ENCODE measurements at places on chromosomes 1 and 21.

DNA sequence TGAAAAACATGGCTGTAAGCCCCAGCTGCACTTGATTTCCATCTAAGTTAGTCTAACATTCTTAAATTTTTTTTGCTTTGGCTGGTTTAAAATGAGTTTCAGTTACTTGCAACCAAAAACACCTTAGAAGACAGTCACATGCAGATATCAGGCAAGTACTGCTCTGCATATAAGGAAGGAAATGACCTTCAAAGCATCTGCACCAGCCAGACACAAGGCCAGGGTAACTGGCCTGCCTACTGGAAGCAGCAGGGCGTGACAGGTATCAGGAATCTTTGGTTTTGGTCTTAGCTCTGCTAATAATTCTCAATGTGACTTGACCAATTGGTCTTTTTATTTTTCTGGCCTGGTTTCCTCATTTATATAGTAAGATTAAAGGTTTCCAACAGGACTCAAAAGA lies 33.5 kb downstream of the SCYL3 start:
- no peak for DNase-seq

- no peak for DNase-seq
Measured at GRCh38 chr21:35095859-35096291, 46.8 kb upstream of the RUNX1 start.

DNA sequence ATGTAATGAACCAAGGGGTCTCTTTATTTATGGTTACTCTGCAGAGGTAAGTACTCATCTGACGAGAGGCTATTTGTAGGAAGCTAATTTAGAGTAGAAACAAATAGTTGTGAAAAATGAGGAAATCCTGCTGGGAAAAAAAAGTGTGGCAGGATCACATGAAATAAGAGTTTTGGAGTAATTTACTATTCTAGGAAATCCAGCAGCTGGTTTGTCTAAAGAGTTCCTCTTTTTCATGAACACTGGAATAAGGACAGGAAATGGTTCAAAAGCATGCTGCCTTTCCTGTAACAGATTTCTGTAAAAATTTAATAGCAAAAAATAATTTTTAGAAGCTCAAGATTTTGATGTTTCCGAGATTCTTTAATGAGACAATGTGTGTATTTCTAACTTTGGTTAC lies 177.3 kb downstream of the CHRM3 start:
- DNase-seq = no peak

- DNase-seq = no peak
Measured at GRCh38 chr1:43352881-43353280, 5.9 kb upstream of the CDC20 start.

GRCh38 chr1:180227861-180228647 lies 2.0 kb upstream of the LHX4 start:
- peak; percentile 40 for DNase-seq

GRCh38 chr1:101344745-101345144 lies 107.9 kb downstream of the S1PR1 start:
- no peak for DNase-seq

DNA sequence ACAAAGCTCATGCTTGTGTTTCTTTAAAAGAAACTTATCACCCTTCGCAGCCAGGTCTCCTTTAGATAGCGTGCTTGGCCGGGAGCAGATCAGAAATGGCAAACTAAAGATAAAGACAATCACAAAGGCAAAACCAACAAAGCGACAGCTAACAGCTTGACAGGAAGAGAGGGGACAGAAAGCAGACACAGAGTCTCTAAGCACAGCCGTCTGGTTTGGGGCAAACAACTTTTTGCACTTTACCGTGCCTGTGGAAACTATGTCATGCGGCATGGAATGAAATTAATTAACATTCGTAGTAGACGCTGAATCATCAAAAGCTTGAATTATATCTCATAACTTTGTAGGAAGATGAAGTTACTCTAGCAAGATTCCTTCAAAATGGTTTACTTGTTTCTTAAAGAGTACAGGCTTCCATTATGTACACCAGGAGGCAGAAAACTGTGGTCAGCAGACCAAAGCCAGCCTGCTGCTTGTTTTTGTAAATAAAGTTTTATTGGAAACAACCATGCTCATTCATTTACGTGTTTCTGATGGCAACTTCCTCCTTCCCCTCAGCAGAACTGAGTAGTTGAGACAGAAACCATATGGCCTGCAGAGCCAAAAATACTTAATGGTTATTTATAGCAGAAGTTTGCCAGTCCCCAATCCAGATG lies 183.2 kb downstream of the KIF26B start:
- DNase-seq = no peak

DNA sequence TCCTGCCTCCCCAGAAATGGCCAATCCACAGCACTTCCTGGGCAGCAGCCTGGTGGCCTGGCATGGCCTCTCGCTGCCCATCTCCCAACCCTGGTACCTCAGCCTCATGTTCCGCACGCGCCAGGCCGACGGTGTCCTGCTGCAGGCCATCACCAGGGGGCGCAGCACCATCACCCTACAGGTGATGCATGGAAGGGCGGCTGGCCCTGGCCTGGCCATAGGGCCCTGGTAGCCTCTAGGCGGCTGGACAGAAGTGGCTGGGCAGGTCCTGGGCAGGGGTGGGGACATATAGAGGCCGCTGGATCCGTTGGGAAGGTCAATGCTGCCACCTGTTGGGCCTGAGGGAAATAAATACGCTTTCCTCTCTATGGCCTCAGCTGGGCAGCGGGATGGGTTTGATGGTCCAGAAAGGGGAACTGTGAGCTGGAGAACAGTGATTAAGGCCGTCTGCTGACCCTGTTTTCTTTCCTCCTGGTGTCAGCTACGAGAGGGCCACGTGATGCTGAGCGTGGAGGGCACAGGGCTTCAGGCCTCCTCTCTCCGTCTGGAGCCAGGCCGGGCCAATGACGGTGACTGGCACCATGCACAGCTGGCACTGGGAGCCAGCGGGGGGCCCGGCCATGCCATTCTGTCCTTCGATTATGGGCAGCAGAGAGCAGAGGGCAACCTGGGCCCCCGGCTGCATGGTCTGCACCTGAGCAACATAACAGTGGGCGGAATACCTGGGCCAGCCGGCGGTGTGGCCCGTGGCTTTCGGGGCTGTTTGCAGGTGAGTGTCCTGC lies 14.4 kb downstream of the CELSR2 start:
- DNase-seq = peak; percentile 94

DNA sequence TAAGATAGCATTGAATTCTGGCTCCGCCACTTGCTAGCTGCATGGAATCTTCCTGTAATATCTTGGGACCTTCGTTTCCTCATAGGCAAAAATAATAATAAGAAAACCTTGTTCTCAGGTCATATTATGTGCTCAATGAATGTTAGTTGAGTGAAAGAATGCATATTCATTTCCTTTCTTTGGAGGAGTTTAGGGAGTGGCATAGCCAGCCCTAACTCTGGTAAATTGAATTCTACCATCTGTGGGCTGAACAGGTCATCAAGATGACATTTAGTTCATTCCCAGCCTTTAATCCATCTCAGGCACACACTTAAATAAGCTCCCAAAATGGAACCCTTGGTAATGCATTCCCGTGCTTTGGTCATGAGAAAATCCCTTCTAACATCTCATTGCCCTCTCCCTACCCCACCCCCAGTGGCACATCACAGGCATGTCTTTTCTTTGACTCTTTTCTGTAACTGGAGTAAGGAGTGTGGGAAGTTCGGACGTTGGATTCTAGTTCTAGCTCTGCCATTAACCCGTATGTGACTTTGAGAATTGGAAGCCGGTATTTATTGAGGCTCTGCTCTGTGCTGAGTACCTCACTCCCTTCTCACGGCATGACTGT lies 13.2 kb upstream of the MYOG start:
- no peak for DNase-seq

GRCh38 chr1:17539477-17540254 lies at the start of gene ARHGEF10L:
ARHGEF10L (plus strand) TSS chr1:17539698; CDS start chr1:17580596, 40,898 bp downstream.
- DNase-seq = no peak

DNA sequence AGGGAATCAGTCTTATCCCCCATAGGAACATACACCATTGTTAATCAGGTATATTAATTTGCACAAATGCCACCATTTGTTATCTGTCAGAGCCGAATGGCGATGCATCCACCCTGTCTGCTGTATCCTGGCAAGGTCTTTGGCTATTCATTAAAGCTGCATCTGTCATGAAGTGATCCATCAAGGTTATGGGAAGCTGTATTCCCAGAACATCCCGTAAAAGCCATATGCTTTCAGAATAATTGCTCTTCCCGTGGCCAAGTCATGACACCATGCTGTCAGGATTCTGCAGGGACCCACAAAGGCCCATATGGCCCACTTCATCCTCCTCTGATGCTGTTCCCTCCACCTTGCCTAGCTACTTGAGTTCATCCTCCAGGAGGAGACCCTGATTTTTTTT lies 103.9 kb downstream of the RAVER2 start:
- DNase-seq = no peak

- no peak for DNase-seq
Measured at GRCh38 chr1:220890602-220891001, 11.4 kb downstream of the HLX start.

- DNase-seq = no peak
Measured at GRCh38 chr1:171935664-171936063, 94.4 kb downstream of the DNM3 start.

DNA sequence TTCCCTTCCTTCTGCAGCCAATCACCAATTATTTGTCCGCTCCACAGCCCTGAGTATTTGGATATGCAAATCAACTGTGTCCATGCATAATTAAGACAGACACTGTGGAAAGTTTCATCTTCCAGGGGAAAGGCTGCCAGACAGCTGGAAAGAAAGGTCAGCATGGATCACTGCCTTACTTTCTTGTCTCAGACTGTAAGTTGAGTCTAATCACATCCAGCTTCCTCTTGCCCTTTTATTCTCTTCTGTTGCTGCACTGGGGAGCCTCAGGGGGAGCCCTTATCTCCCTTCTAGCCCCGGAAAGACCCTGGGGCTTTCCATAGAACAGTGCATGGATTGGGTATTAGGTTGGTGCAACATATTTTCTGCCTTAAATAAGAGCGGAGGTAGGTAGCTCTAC lies 182.9 kb downstream of the OMA1 start:
- no peak for DNase-seq

- no peak for DNase-seq
Measured at GRCh38 chr21:42474043-42474831, 21.8 kb downstream of the RSPH1 start.

DNA sequence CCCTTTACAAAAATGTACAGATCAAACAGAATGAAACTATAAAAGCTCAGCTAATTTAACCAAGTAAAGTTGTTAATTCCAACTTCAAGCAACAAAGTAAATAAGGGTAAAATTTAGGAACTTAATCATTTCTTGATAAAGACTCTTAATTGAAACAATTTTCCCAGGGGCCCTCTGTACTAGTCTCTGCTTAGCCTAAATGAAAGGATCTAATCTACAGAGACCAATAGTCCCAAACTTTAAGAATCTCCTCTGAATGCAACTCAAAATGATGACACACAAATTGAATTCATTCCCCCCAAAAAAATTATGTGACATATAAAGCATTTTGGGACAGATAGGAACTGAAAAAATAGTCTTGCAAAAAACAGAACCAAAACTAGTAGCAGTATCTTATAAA lies 16.6 kb downstream of the EYA3 start:
- no peak for DNase-seq

DNA sequence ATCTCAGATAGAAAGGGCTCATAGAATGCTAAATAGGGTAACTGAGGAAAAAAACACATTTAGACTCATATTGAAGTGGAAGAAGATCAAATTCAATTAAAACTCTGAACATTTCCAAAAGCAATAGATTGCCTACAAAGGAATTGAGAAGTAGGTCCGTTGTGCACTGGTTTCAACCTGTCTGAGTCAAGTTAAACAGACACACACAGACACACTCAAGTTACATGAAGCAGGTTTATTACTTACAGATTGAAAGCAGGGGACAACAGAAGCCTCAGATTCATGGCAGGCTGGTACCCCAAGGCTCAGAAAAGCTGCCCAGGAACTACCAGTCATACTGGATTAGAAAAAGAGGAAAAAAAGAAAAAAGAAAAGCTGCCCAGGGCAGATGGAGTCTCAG lies 20.7 kb upstream of the S100A2 start:
- DNase-seq = peak; percentile 29

- no peak for DNase-seq
Measured at GRCh38 chr1:119475866-119476439, 31.1 kb upstream of the HSD3B1 start.

DNA sequence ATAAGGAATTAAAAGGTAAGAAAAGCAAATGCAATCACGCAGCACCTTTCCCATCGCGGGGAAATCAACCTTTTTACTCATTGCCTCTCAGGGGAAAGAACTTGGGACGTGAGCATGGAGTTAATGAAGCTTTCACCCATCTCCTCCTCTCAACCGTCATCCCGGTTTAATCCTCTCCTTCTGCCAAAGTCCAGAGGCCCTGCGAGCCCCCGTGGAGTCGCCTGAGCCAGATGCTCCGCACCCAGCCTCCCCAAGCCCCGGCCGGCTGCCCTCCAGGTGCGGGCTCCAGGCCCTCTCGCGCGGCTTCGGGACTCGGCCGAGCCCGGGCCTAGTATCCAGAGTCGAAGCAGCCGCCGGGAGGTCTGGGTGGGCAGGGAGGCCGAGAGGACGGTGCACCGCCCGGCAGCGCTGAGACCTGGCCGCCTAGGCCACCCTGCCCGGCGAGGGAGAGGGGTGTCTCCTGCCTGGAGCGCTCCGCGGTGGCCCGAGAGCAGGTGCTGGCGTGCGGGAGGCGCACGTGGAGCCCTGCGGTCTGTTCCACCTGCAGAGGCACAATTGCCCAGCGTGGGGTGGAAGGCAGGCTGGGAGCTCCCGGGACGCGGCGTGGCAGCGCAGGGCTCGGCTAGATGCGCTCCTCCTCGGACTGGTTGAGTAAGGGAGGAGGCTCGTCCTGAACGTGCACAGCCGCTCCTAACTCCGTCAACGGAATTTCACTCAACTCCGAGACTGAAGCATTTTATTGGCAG lies 218.5 kb downstream of the SDCCAG8 start:
- DNase-seq = peak; percentile 79

GRCh38 chr1:66944330-66945274 lies 19.8 kb downstream of the MIER1 start:
- DNase-seq = peak; percentile 89

GRCh38 chr1:44553127-44553758 lies 121.0 kb downstream of the TMEM53 start:
- DNase-seq = no peak

GRCh38 chr1:119375366-119375765 lies 6.8 kb downstream of the HAO2 start:
- DNase-seq = no peak

GRCh38 chr1:207984831-207985572 lies 74.1 kb upstream of the CD34 start:
- DNase-seq = no peak

DNA sequence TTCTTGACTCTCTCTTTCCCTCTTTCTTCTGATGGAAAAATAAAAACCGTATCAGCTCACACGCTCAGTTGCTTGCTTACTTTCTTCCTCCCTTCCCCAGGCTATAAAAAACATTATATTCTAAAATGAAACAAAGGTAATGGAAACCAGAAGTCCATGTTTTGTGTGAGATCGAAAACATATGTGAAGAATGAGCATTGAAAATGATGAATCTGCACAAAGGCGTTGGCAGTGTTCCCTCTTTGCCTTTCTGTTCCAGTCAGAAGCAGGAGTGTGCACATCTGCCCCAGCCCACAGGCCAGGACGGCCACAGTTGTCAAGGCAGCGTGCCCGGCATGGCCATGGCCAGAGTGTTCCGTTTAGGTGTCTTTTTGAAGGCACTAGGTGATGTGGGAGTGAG lies 185.3 kb upstream of the USP24 start:
- peak; percentile 65 for DNase-seq
